ENCODE measurements at places on chromosomes 2 and 18. TPM values are rescaled to one million over a fixed set of nuclear protein-coding genes. Genes with fewer than 3 reads are reported as not detected.
A peak's percentile ranks its signal among the peaks of the same experiment; 100 is the strongest.

The CD207 gene
- total RNA-seq, result not detected

The TSHZ1 gene
- total RNA-seq, result 8.7 TPM

The MGAT4A gene
- 95.6 TPM for total RNA-seq

The UGT1A8 gene
- not detected for total RNA-seq

The PLGLB2 gene
- total RNA-seq, result not detected

The CHRNG gene
- not detected for total RNA-seq

DNA sequence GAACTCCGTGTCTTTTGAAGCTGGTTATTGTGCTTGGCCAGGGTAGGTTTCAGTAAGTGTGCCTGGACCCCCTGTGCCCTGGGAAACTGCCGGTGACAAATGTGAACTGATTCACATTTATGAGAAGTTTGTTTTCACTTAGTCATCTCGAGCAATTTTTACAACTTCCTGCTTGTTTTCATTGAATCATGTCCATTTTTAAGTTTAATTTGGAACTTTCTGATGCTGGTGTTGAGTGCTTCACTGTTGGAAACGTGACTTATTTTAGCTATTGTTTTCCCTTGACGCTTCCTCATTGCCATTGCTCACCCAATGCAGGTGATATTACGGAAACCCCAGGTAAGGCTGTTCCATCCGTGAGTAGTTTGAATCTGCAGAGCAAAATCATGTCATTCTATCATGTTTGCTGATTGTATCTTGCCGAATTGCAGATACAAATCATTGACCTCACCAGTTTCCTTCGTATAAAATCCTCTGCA is 97.2 kb downstream of the RTN4 start:
- DNase-seq, result peak; percentile 19

- no peak for DNase-seq
Measured at GRCh38 chr18:7957297-7957696, 390.2 kb downstream of the PTPRM start.

DNA sequence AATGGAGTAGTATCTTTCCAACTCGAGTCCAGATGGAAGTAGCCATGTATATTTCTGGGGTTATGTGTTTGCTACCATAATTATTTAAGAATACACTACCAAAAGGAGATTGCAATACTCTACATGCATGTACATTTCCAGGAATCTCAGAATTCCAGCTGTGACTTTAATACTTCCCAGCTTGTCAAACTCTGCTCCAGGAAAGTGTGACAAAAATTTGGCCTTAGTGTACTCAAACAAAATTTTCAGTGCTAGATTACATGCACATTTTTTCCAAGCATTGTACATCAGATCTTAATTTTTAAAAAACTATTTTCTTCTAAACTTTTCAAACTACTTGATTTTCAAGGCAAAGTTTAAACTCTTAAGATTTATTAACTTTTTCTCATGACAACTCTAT is 1791.6 kb downstream of the SUCLG1 start:
- DNase-seq, result no peak

DNA sequence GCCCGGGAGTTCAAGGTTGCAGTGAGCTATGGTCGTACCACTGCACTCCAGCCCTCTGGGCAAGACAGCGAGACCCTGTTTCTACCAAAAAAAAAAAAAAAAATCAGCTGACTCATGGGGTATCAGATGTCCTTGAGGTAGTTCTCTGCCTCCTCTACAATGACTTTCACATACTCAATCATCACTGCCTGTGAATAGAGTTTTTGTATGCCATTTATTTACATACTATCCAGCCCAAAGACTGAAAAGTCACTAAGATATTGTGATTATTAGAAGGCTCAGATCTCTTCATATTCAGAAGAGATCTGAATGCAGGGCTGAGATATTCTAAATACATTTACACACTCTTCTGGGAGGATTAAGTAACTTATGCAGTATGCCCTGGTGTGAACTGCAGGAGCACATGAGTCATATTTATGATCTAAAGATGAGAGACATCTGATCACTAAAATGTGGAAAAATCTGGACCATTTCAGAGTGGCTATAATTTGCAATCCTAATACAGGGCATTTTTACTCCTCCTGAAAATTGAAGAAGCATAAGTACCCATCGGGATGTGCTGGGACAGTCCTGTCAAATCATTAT is 38.9 kb downstream of the KLF7 start:
- DNase-seq, result no peak

DNA sequence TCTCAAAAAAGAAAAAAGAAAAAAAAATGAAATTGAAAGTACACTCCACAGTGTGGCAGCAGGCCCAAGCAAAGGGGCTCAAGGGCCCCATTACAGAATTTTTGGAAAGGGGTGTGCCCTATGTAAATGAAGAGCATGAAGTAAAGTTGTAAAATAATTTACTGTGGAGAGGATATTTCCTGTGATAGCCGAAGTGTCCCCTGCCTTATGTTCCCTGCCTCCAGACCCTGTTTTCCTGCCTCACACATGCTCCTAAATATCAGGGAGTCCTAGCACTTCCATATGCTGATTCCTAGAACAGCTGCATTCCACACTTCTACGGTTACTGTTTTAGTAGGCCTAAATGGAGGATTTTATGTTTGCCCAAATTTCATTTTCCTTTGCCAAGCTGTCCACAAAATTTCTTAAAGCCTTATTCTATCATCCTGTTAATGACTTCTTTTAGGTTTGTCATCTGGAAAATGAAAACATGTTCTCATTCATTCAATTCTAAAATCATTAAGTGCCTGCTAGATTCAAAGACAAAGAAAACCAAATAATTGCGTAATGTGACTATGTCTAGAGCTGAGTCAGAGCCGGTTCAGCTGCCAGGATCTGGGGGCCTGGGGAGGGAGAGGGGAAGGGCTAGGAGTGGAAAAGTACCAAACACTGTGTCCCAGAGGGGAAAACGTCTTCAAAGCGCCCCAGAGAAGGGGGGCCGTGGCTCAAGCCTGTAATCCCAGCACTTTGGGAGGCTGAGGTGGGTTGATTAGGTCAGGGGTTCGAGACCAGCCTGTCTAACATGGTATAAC is 25.9 kb upstream of the IMPA2 start:
- no peak for DNase-seq

- no peak for DNase-seq
Measured at GRCh38 chr18:13302457-13303225, 84.1 kb downstream of the LDLRAD4 start.

DNA sequence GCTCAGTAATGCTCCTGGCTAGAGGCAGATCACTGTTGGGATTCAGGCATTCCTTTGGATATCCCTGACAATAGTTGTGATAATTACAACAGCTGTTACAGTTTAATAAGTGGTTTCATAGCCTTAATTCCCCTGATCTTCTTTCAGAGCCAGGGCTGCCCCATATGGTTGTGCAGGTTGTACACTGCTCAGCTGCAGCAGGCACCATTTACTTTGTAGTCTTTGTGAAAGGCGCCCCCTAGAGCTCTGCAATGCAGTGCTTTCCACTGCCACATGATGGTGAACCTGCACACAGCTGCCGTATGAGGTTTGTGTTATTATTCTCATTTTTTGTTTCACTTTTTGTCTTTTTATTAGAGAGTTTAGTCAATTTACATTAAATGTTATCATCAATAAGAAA is 239.1 kb downstream of the KCNS3 start:
- DNase-seq, result no peak

- no peak for DNase-seq
Measured at GRCh38 chr2:221524158-221524557, 47.9 kb downstream of the EPHA4 start.

GRCh38 chr2:160418398-160418765 is 75.2 kb downstream of the RBMS1 start:
- no peak for DNase-seq

GRCh38 chr2:113850687-113851086 is 39.2 kb upstream of the ACTR3 start:
- DNase-seq, result no peak

Measured in activated naive CD4-positive, alpha-beta T cell treated with anti-CD3 and anti-CD28 coated beads, Interleukin-2, amount 50 U/mL, for 72 hours (primary cell).